ENCODE measurements at places on chromosomes 7 and 10. TPM values are rescaled to one million over a fixed set of nuclear protein-coding genes. Genes with fewer than 3 reads are reported as not detected.
A peak's percentile ranks its signal among the peaks of the same experiment; 100 is the strongest.

WNT2 gene
- 2.5 TPM for polyA plus RNA-seq

SEC24C gene
- polyA plus RNA-seq = 54.1 TPM

TOMM7 gene
- 843 TPM for polyA plus RNA-seq

DNA sequence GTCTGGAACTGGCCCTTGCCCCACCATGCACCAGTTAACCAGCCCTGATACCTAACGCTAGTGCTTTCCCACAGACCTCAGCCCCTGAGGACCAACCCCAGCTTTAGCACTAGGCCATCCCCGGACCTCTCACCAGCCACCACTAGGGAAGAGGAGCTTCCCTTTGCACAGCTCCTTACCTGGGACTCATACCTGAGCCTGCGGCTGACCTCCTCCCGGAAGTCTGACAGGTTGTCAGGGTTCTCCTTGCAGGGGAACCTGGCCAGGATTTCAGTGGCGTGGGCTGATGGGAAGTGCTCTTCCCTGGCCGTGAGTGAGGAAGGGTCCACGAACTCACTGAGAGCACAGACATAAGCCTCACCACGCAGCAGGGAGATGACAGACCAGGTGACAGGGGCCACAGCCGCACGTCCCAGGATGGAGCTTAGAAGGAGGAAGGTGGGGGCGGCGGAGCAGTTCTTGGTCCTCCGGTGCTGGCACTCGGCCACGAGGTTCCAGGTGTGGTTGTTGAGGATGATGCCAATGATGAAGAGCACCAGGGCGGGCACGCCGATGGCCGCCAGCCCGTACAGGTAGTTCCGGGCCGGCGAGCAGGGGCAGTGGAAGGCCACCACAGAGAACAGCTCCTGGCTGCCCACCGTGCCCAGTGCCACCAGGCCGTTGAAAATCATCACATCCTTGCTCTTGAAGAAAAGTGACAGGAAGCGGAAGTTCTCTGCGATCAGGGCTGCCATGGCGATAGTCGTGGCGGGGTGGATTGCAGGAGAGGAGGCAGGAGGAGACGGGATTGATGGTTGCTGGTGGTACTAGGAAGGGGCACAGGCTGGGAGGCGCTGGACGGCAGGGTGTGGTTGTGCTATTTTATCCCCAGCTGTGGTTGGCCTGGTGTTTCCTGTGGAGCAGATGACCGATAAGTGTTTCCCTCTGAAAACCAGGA is 2.7 kb downstream of the CALHM2 start:
- no peak for DNase-seq

DNA sequence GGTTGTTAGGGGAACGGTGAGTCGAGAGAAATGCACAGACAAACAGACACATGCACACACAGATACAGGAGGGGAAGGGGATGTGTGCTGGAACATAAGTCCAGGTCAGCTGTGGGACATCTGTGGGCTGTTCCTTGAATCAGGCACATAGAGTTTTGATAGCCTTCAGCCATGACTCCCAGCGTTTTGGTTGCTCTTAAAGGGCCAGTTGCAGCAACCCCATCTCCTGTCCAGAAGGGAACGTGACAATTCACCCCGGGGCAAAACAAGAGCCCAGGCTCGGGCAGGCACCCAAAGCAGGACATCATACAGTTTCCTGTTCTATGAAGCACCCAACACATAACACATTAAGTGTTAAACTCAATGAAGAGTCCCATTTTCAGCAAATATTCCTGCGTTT is 9.6 kb downstream of the INSYN2A start:
- no peak for DNase-seq

GRCh38 chr7:27201580-27202017 is 1.7 kb upstream of the HOXA13 start:
- no peak for DNase-seq

GRCh38 chr10:116891208-116891607 is 41.9 kb downstream of the ENO4 start:
- DNase-seq = peak; percentile 80

- DNase-seq = no peak
These were observed 21.9 kb downstream of the LDB3 start for GRCh38 chr10:86690231-86690630.

DNA sequence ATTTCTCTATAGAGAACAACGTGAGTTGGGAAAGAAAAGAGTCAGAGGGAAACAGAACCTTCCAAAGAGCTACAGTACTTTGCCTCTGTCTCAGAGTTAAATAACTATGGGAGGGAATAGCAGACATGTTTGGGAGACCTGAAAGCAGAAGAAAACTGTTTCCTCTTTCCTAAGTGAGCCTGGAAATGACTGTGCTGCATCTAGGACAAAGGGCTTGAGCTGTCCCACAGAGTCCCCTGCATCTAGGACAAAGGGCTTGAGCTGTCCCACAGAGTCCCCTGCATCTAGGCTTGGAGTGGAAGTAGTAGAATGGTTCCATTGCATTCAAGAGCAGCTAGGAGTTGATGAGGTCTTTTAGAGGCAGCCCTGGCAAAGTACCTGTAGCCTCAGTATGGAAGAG is 149.7 kb downstream of the DKK1 start:
- no peak for DNase-seq

DNA sequence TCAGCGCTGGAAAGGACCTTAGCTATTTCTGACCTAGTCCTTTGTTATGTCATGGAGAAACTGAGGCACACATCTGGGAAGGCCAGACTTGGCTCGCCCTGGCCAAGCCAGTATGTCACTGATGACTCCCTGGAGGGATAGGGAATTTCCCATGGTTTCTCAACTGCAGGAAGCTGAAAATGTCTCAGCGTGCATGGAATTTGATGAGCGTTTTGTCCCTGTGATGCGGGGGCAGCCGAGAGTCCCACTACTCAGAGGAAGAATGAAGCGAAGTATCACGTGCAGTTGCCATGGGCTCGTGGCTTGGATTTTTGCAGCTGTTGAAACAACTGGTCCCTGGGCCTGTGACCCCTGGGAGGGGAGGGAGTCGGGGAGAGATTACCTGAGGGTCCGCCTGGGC is 44.8 kb downstream of the CLIP2 start:
- no peak for DNase-seq

DNA sequence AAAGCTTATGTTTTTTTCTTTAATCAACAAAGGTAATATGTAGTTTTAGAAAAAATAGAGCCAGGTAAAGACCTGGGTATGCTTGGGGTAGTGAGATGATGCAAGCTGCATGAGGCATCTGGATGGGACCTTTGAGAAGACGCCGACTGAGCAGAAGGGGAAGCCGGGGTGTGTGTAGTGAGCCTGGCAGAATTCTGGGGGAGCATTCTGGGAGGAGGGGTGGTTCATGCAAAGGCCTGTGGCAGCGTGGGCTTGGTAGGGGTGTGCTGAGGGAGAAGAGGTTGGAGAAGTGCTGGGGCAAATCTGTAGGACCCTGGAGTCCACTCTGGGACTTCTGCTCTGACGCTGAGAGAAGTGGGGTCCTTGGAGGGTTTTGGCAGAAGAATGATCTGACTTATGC is 33.9 kb upstream of the SHH start:
- DNase-seq = no peak

- DNase-seq = no peak
These were observed 17.7 kb upstream of the NODAL start for GRCh38 chr10:70459061-70459773.

DNA sequence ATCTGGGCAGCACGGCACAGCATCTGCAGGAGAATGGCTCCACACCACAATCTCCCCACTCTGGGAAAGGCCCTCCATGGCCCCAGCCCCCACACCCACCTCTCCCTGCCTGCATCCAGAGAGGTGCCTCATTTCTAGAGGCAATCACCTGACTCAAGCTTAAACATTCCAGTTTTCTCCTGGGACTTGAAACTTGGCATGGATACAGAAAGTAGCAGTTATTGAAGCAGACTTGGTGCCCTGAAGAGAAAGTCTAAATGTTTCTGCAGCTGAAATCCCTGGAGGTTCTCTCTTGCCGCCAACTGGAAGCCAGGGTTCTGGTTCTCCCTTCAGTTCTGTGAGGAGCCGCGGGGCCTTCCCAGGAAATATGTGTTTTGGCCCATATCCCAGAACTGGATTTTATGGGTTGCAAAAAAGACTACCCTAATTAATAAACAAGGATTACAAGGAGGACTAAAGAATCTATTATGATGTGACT is 122.8 kb downstream of the SKIDA1 start:
- DNase-seq = no peak

DNA sequence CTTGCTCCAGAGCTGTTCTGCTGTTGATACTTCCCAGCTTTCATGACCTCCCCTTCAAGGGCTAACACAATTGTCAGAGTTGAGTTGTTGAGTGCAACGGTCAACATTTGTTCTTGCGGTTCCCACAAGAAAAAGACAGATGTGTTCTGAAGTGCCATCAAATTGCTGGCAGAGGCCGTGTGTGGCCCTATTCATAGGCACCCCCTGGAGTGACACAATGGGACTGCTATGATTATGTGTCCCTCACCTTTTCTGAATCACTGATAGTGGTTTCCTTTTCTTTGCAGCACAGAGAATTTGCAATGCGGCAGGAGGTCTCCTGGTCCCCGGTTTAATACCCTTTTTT is 5.8 kb upstream of the IGFBP1 start:
- DNase-seq = no peak

GRCh38 chr7:102063690-102064180 is 222.9 kb upstream of the SH2B2 start:
- no peak for DNase-seq

All from muscle of arm (tissue), 14 donors.